ELF-1 (cell line): ENCODE measurements at places on chromosomes 7 and 10.

DNA sequence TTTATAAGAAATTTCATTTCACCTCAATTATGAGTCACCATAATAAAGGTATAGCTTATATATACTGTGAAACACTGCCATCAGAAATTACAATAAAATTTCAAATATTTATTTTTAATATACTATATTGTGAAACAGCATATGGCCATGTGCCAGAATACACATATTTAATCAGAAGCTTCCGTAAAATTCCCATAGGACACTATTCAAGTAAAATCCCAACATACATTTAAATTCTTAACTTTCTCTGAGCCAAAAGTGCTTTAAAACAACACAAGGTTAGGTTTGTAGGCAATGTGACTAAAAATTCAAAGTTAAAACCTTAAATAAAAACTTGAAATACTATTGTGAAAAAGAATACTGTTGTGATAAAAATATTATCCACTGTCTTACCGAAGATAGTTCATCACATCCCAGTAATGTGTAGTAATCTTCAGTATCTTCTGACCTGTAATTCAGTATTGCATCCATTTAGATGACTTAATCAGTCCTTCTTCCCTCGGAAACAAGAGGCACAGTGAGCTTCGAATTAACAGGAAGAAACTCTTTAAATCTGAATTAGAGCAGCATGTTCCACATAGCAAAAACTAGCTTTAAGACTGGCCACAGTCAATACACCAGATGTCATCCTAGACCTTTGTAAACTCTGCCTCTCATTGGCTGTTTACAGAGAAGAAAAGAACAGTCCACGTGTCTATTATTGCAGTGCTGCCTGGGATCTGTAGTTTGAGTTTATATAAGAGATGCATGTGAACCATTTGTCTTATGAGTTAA lies at the start of gene DNAJC12:
Gene DNAJC12, minus strand, starts transcription at position 648 of the 774 bp plus-strand sequence. Its CDS starts 177 bp downstream, at position 471.
- DNase-seq, result peak; percentile 4

GRCh38 chr10:126177417-126178030 lies 210.8 kb downstream of the ADAM12 start:
- DNase-seq, result no peak

GRCh38 chr10:19862811-19863515 lies 46.7 kb downstream of the PLXDC2 start:
- no peak for DNase-seq

DNA sequence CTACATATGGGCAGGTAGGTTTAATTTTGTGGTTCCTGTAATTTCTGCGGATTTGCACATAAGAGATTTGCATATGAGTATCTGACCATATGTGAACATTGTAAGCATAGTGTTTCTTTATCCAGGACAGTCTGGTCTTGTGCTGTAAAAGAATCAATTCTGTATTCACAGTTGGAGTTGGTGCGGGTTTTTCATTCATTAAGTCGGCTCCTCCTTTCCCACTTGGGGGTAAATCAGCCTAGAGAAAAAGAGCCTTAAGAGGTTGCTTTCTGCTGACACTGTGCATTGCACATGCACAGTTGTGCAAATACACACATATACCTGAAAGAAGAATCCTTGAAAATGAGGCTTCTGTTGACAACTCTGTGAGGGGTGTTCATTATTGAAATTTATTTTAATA lies 6.1 kb upstream of the CYP26C1 start:
- DNase-seq, result no peak
